ENCODE measurements at places on chromosomes 11 and 22.

- no peak for DNase-seq
Measured at GRCh38 chr22:42484506-42484905, 35.1 kb downstream of the RRP7A start.

GRCh38 chr11:107040433-107041087, 22.3 kb upstream of the GUCY1A2 start:
- DNase-seq = no peak

- no peak for DNase-seq
Measured at GRCh38 chr11:92550411-92550810, 325.8 kb downstream of the FAT3 start.

- no peak for DNase-seq
Measured at GRCh38 chr11:30504468-30504867, 81.7 kb downstream of the MPPED2 start.

GRCh38 chr11:19683141-19683805, 29.4 kb upstream of the NAV2 start:
- no peak for DNase-seq

- no peak for DNase-seq
Measured at GRCh38 chr22:19958083-19959042, 16.7 kb upstream of the TXNRD2 start.

DNA sequence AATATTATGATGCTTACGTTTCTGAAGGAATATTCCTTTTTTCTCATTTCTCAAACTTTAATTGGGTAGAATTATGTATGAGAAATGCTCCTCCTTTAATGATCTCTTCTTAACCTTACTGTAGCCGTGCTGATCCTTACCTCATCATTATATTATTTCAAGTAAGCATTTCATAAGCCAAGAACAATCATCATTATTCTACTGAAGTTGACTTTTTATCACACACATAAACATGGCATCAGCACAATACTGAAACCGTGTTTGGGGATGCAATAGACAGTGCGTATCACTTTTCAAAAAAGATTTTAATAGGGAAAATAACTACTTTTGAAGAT, 162.8 kb downstream of the ARHGAP42 start:
- DNase-seq = no peak

- DNase-seq = no peak
Measured at GRCh38 chr11:13955971-13956421, 6.5 kb upstream of the SPON1 start.

DNA sequence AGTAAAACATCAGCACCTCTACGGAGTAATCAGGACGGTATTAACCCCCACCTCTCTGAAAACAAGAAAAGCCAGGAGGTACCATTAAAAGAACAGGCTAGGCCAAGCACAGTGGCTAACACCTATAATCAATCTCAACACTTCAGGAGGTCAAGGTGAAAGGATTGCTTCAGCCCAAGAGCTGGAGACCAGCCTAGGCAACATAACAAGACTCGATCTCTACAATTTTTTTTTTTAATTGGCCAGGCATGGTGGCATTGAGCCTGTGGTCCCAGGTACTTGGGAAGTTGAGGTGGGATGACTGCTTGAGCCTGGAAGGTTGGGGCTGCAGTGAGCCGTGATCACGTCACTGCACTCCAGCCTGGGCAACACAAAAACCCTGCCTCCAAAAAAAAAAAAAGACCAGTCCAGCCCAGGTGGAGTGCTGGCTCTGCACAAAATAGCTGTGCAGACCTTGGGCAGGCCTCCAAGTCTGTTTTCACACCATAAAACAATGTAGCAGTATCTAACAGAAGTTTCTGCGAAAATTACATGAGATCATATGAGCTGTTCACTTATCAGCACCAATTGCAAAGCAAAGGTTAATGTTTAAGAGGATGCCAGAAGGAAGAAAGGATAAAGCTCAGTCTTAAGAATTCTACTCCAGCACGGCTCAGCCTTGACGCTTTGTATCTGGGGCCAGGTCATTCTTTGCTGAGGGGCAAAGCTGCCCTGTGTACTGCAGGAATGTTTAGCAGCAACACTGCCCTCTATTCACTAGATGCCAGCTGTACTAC, 14.8 kb downstream of the CHKA start:
- no peak for DNase-seq
